ENCODE measurements at places on chromosomes 1 and 21.

- peaks cover 1% of the 10 kb centered on the region for H3K27me3 ChIP-seq
- H3K27ac ChIP-seq: no peak overlapping the region
- no peaks in the 10 kb centered on the region for H3K36me3 ChIP-seq
- H3K4me1 ChIP-seq: no peaks in the 10 kb centered on the region
- no peak for DNase-seq
- no peak overlapping the region for H3K4me3 ChIP-seq
Measured at GRCh38 chr1:78387201-78387600, 103.6 kb upstream of the PTGFR start.

GRCh38 chr1:26059906-26060305 is 7.5 kb downstream of the TRIM63 start:
- H3K27ac ChIP-seq: no peak overlapping the region
- no peak overlapping the region for H3K4me3 ChIP-seq
- H3K4me1 ChIP-seq: no peaks in the 10 kb centered on the region

GRCh38 chr1:71621785-71622184 is 541.0 kb upstream of the ZRANB2 start:
- H3K27me3 ChIP-seq: no peaks in the 10 kb centered on the region
- H3K4me1 ChIP-seq: no peaks in the 10 kb centered on the region
- DNase-seq: no peak

DNA sequence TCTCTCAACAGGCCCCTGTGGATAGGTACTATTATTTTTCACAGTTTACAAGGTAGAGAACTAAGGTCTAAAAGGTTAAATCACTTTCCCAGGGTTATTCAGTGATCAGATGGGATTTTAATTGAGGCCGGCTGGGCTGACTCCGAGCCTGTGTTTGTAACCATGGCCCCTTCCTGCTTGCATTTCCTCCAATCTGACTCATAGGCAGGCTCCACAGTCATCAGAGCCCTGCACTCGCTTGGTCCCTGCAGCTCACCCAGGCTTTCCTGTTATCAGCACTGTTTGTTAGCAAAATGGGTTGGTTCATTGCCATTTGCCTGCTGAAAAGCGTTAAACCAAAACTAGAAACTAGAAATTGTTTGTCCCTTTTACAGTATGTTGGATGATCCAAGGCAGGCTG is 41.4 kb upstream of the LMX1A start:
- DNase-seq: no peak
- no peak overlapping the region for H3K4me3 ChIP-seq
- H3K4me1 ChIP-seq: no peaks in the 10 kb centered on the region
- no peaks in the 10 kb centered on the region for H3K27me3 ChIP-seq

- peaks cover 10% of the 10 kb centered on the region for H3K36me3 ChIP-seq
- DNase-seq: no peak
- no peak overlapping the region for H3K27ac ChIP-seq
- H3K4me3 ChIP-seq: no peak overlapping the region
Measured at GRCh38 chr1:33713058-33713877, 150.6 kb upstream of the HMGB4 start.

DNA sequence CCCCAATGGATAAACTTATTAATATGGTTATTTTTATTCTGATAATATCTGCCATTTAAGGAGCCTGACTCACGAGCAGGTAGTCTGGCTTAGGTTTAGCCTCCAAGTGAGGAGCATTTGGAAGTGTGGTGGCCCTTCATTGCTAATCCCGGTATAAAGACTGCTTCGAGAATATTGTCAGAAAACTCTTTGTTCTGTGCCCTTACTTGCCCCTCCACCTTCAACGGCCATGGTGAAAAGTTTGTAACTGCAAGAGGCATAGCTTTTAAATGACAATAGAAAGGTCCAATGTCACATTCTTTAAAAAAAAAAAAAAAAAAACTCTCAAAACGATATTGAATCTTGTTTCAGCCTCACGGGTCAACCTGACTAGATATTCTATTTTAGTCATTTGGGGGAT is 157.4 kb upstream of the PROX1 start:
- H3K4me1 ChIP-seq: no peaks in the 10 kb centered on the region
- no peaks in the 10 kb centered on the region for H3K36me3 ChIP-seq
- no peak for DNase-seq
- no peak overlapping the region for H3K4me3 ChIP-seq

DNA sequence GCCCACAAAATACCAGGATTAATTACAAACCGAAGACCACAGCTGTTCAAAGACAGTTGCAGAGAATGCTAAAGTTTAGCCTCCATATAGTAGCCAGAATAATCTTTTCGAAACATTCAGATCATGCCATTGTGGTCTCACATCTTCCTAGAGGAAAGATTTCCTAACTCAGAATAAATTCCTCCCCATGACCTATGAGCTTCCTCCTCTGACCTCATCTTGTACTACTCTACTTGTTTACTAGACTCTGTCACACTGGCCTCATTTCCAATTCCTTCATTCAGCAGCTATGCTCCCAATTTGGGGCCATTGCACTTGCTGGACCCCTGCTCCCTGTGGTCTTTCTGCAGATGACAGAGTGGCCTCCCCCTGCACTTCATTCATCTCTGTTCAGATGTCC is 71.8 kb upstream of the LRRC53 start:
- H3K27me3 ChIP-seq: no peaks in the 10 kb centered on the region
- H3K4me3 ChIP-seq: no peak overlapping the region
- no peak overlapping the region for H3K27ac ChIP-seq
- DNase-seq: no peak
- peaks cover 2% of the 10 kb centered on the region for H3K4me1 ChIP-seq
- no peaks in the 10 kb centered on the region for H3K36me3 ChIP-seq

- H3K27ac ChIP-seq: no peak within 1 kb of the TSS
- DNase-seq: peak; percentile 73
- H3K27me3 ChIP-seq: no peaks in the 10 kb centered on the region
- H3K4me3 ChIP-seq: peak within 1 kb of the TSS; percentile 9
- no peaks in the 10 kb centered on the region for H3K4me1 ChIP-seq
Measured at GRCh38 chr1:42739753-42740700, at the start of gene CLDN19. TSS of gene CLDN19 (minus strand) at chr1:42740236. CDS start at chr1:42740063, 173 bp downstream.

GRCh38 chr1:235161685-235162327 is 756 bp upstream of the RBM34 start:
- no peaks in the 10 kb centered on the region for H3K27me3 ChIP-seq
- H3K27ac ChIP-seq: peak overlapping the region; percentile 82
- DNase-seq: no peak

GRCh38 chr1:227896710-227897655 is 50.7 kb downstream of the WNT9A start:
- no peaks in the 10 kb centered on the region for H3K36me3 ChIP-seq
- H3K4me1 ChIP-seq: no peaks in the 10 kb centered on the region
- no peak overlapping the region for H3K27ac ChIP-seq
- no peak overlapping the region for H3K4me3 ChIP-seq

- H3K27me3 ChIP-seq: no peaks in the 10 kb centered on the region
- no peaks in the 10 kb centered on the region for H3K36me3 ChIP-seq
- no peak overlapping the region for H3K27ac ChIP-seq
- no peak overlapping the region for H3K4me3 ChIP-seq
- H3K4me1 ChIP-seq: no peaks in the 10 kb centered on the region
Measured at GRCh38 chr1:58515794-58516401, 30.6 kb downstream of the OMA1 start.

- H3K27me3 ChIP-seq: no peaks in the 10 kb centered on the region
- H3K36me3 ChIP-seq: no peaks in the 10 kb centered on the region
- no peak overlapping the region for H3K27ac ChIP-seq
- H3K4me3 ChIP-seq: peak overlapping the region; percentile 39
Measured at GRCh38 chr1:227886993-227887696, 60.6 kb downstream of the WNT9A start.

- H3K36me3 ChIP-seq: no peaks in the 10 kb centered on the region
- H3K27me3 ChIP-seq: peaks cover 4% of the 10 kb centered on the region
- peaks cover 17% of the 10 kb centered on the region for H3K4me1 ChIP-seq
- no peak overlapping the region for H3K4me3 ChIP-seq
Measured at GRCh38 chr1:182620924-182621585, 16.9 kb upstream of the RGS16 start.

- H3K4me3 ChIP-seq: no peak overlapping the region
- no peaks in the 10 kb centered on the region for H3K36me3 ChIP-seq
- H3K27ac ChIP-seq: no peak overlapping the region
- no peaks in the 10 kb centered on the region for H3K27me3 ChIP-seq
- DNase-seq: no peak
- H3K4me1 ChIP-seq: no peaks in the 10 kb centered on the region
Measured at GRCh38 chr1:212167098-212167497, 118.1 kb upstream of the PPP2R5A start.

DNA sequence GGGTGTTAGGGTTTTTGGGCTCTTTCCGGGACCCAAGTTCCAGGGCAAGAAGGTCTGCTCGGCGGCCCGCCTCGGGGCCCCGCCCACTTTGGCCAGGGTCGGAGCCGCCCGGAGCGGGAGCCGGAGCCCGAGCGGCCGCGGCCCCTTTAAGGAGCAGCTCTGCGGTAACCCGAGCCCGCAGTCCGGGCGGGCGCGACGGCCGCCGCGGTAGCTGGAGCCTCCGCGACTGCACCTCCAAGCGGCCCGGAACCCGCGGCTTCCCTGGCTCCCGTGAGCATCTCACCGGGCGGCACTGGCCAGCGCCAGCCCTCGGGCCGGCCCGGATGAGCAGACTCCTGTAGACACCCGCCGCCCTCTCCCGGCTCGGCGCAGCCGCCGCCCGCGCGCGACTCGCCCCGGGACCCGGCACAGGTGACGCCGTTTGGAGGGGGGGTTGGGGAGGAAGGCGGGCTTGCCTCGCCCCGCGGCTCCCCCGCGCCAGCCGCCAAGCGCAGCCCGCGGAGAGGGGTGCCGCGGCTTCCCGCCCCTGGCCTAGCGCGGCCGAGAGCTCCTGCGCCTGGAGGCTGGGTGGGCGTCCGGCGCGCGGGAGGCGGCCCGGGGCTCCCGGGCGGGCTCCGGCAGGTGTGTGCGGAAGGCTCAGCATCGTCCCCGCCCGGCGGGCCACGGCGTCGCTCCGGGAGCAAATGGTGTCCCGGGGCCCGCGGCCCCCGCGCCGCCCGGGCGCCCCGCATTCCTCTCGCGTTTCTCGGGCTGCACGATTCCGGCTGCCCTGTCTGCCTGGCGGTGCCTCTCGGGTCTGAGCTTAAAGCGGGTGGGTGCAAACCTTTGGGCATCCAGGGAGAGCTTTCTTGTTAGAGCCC is at the start of gene TLCD4:
Gene TLCD4, plus strand, starts transcription at position 149 of the 860 bp plus-strand sequence. CDS start 26,547 bp downstream, outside the sequence.
- H3K4me1 ChIP-seq: no peaks in the 10 kb centered on the region
- peaks cover 4% of the 10 kb centered on the region for H3K27me3 ChIP-seq
- peak within 1 kb of the TSS; percentile 70 for H3K4me3 ChIP-seq
- no peak within 1 kb of the TSS for H3K27ac ChIP-seq
- peak; percentile 41 for DNase-seq

- H3K27ac ChIP-seq: no peak overlapping the region
- DNase-seq: no peak
- no peaks in the 10 kb centered on the region for H3K4me1 ChIP-seq
- H3K36me3 ChIP-seq: no peaks in the 10 kb centered on the region
Measured at GRCh38 chr1:174152427-174152826, 6.9 kb upstream of the RABGAP1L start.

DNA sequence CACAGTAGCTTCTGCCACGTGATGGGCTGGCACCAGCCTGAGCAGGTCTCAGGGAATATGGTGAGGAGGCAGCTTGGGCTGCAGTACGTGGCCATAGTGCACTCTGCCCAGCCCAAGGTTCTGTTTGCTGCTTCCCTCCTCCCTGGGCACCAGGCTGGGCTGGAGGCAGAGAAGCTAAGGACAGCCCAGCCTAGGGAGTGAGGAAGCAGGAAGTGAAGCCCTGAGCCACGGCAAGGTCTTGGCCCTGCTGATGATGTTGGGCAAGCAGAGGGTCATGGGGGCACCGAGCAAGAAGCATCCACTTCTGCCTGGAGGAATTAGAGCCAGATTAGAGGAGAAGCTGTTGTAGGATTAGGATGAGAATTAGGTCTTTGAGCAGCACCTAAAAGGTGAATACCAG is 326.7 kb upstream of the VAMP3 start:
- DNase-seq: no peak
- H3K27me3 ChIP-seq: no peaks in the 10 kb centered on the region
- H3K27ac ChIP-seq: no peak overlapping the region
- no peak overlapping the region for H3K4me3 ChIP-seq

DNA sequence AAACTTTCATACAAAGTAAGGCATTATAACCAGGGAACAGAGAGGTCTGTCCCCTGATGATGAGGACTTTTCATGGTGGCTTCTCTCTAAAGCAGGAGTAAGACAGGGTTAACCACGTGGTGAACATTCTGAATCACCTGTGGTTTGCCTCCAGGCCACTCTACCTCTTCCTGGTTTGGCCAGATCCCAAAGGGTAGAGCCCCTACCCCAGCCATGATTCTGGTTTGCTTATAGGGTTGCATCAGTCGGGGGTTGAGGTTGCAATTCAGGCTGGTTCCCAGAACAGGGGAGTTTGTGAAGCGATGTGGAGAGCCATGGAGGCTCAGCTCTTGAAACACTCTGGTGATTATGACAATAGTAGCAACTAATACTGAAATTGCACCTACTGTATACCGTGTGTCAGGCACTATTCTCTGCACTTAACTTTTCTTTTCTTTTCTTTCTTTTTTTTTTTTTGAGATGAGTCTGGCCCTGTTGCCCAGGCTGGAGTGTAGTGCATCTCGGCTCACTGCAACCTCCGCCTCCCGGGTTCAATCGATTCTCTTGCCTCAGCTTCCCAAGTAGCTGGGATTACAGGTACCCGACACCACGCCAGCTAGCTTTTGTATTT is 8.3 kb downstream of the CNR2 start:
- H3K4me1 ChIP-seq: peaks cover 8% of the 10 kb centered on the region
- no peak overlapping the region for H3K4me3 ChIP-seq
- no peak for DNase-seq
- H3K27ac ChIP-seq: no peak overlapping the region

- H3K4me1 ChIP-seq: peaks cover 4% of the 10 kb centered on the region
- no peak overlapping the region for H3K27ac ChIP-seq
- no peak for DNase-seq
- peaks cover 10% of the 10 kb centered on the region for H3K27me3 ChIP-seq
- no peaks in the 10 kb centered on the region for H3K36me3 ChIP-seq
- H3K4me3 ChIP-seq: no peak overlapping the region
Measured at GRCh38 chr1:46171871-46172270, 3.0 kb upstream of the TSPAN1 start.

- H3K27me3 ChIP-seq: no peaks in the 10 kb centered on the region
- no peaks in the 10 kb centered on the region for H3K36me3 ChIP-seq
- H3K4me3 ChIP-seq: no peak overlapping the region
- no peaks in the 10 kb centered on the region for H3K4me1 ChIP-seq
- no peak for DNase-seq
- H3K27ac ChIP-seq: no peak overlapping the region
Measured at GRCh38 chr1:210646258-210646616, 317.5 kb downstream of the HHAT start.

GRCh38 chr1:54453022-54453421 is 46.8 kb upstream of the SSBP3 start:
- no peak overlapping the region for H3K4me3 ChIP-seq
- DNase-seq: no peak
- no peaks in the 10 kb centered on the region for H3K27me3 ChIP-seq
- no peaks in the 10 kb centered on the region for H3K4me1 ChIP-seq

DNA sequence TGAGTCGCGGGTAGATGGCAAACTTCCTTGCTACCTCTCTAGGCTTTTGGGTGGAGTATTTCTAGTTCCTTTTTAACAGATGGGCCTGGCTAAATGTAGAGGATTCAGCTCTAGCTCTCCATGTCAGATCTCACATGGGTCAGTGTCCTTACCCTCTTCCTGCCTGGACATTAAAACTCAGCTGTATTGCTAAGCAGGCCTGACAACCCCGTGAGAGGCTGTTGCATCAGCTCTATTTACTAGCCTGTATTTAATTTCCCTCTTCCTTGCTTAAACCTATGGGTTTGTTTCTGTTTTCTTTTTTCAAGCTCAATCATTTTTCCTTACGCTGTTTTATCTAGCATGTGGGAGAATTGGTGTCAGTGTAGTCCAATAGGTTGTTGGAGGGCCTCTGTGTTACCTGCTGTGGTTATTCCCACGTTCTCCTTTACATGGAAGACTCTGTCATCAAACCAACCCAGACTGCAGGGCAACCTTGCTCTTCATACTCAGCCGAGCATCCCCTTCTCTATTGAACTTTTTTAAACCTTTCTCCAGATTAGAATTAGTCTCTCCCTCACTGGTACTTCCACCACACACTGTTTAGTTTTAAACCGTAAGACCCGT is 79.5 kb upstream of the BACH1 start:
- no peaks in the 10 kb centered on the region for H3K36me3 ChIP-seq
- no peaks in the 10 kb centered on the region for H3K4me1 ChIP-seq

Measured in H1 (cell line).